ENCODE measurements at places on chromosomes 12 and 14.

GRCh38 chr12:81617915-81618314 is 141.2 kb downstream of the PPFIA2 start:
- no peak for DNase-seq

- no peak for DNase-seq
Observed at GRCh38 chr12:25800101-25800500, 158.4 kb upstream of the RASSF8 start.

DNA sequence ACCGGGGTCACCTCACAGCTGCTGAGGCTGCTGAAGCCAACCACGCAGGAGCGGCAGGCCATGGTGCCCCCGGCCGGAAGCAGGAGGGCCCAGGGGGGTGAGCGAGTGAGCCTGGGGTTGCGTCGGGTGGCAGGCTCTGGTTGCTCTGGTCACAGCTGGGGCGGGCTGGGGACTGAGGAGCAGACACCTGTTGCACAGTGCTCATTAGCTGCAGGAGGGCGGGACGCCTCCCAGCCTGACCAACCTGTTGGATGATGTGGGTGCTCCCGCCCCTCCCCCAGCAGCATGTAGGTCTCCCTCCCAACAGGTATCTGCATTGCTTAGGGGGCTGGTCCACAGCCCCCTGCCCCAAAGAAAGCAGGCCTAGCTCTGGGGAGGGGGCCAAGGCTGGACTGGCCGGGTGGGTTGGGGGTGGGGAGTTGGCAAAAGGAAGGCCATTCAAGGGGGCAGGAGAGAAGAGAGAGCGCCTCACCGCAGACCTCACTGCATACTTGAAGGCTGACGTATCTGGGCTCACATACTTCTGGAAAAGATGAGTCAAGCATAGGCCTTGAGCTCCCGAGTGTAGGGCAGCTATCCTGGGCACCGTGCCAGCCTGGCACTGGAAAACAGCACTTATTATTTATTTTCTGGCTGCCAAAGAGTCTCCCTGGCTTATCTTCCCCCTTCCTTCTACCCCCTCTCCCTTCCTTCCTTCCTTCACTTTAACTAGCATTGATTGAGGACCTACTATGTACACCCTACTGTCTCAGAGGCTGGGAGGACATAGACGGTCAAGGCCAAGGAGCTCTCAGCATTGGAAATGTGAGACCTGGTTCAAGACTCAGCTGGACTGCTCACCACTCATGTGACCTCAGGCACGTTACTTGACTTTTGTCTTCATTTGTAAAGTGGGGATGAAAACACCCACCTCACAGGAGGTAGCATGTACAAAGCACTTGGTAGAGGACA is at the start of gene KRT80:
Gene KRT80, minus strand, starts transcription at position 174 of the 951 bp plus-strand sequence. Its CDS starts 112 bp downstream, at position 62.
- peak; percentile 88 for DNase-seq

DNA sequence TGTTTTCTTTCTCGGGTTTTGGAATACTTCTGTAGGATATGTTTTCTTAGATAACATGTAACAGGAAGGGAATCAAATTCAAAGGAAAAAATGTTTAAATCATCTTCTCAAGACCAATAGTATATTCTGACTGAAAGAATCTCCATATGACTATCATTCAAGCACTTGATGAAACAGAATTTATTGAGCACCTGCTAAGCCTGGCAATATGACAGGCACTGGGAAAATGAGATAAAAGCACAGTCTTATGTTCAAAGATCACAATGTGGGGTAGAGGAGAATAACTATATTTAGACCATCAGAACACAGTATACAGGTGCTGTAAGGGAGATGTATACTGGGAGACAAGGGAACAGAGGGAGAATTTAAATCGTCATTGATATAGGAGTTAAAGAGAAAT is 19.1 kb upstream of the TMEM30B start:
- no peak for DNase-seq

DNA sequence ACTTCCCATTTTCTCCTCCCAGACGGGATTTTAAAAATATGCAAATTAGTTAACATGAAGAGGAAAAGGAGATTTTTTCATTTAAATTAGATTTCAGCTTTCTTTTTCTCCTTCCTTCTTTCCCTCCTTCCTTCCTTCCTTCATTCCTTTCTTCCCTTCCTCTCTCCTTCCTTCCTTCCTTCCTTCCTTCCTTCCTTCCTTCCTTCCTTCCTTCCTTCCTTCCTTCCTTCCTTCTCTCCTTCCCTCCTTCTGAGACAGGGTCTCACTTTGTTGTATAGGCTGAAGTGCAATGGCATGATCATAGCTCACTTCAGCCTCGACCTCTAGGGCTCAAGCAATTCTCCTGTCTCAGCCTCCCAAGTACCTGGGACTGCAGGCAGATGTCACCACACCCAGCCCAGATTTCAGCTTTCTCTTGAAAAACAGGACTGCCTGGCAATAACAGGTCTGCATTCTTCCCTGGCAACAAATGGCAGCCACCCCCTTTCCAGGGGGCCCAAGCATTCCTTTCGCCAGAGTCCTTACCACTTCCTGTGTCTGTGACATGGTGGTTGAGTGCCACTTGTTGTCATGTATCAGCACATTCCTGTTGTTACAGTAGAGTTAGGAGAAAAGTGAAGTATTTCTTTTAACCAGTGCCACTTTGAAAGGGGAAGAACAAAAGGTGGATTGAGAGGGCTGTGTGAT is 119.1 kb downstream of the PTPN11 start:
- no peak for DNase-seq

- no peak for DNase-seq
Observed at GRCh38 chr12:89382328-89382727, 30.0 kb upstream of the DUSP6 start.

DNA sequence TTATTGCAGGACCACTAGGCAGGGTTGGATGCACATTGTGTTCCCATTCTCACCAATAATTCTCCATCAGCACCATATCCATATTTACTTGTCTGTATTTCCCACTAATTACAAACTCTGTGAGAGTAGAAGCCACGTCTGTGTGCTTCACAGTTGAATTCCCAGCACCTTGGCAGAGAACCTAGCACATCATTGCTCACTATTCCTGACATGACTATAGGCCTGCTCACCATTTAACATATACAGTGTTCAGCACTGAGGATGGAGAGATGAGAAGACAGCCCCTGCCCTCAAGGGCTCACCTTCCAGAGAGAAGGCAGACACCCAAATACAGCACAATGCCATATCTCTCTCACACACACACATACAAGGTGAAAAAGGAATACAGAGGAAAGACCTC is 5.0 kb downstream of the DAD1 start:
- no peak for DNase-seq

All from right hindlimb (tissue), 1 donor.